ENCODE measurements at places on chromosomes 7 and 10.

DNA sequence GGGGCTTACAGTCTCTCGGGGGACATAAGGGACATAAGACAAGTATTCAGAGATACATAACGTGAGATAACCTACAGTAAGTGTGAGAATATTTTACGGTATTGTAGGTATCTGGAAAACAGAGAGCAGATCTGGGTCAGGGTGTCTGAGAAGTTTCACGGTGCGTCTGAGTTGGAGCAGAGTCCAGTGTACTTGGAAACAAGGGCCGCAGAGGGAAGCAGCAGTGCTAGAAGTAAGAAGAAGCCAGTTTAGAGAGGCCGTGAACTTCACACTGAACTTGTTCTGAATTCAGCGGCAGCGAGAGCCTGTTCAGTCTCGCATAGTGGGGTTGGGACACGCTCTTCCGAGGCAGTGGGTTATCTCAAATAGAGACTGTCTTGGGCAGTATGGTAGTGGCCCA, 85.5 kb downstream of the TAF3 start:
- DNase-seq, result no peak

DNA sequence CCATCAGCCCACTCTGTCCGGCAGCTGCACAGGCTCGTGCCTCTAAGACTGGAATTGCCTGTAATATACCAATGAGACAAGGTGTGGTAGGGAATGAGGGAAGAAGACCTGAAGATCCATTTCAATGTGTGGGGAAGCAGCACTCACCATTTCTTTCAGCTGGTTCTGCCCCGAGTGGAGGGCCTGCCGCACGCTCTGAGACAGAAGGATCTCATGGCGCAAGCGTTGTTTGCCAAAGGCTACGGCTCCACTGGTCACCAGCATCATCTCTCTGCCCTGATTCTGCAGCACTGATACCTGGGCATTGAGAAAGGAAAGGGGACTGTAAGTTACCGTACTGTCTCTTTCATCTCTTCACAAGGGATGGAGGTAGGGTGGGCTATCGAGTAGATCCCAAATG, 19.4 kb downstream of the ALDH18A1 start:
- no peak for DNase-seq

- DNase-seq, result peak; percentile 56
Observed at GRCh38 chr7:129779602-129780256, 168.2 kb downstream of the NRF1 start.

DNA sequence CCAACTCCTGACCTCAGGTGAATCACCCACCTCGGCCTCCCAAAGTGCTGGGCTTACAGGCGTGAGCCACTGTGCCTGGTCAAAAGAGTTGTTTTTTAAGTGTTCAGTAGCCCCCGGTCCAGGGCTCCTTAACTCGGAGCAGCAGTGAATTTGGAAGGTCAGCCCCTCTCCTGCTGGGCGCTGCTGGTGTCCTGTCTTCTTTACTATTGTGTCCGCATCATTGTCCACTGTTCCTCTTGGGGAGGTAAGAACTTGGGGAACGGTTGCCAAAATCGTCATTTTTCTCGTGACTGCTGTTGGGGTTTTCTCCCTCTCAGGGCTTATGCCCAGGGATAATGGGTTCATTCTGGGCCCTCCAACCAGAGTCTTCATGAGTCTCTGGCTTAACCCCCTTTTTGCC, 46.7 kb downstream of the CAMK1D start:
- no peak for DNase-seq

- no peak for DNase-seq
Observed at GRCh38 chr7:16712916-16713315, 40.6 kb upstream of the TSPAN13 start.

- DNase-seq, result no peak
Observed at GRCh38 chr7:135481598-135481979, 28.3 kb downstream of the CNOT4 start.

- DNase-seq, result no peak
Observed at GRCh38 chr7:73314271-73314670, 5.6 kb upstream of the NSUN5 start.

DNA sequence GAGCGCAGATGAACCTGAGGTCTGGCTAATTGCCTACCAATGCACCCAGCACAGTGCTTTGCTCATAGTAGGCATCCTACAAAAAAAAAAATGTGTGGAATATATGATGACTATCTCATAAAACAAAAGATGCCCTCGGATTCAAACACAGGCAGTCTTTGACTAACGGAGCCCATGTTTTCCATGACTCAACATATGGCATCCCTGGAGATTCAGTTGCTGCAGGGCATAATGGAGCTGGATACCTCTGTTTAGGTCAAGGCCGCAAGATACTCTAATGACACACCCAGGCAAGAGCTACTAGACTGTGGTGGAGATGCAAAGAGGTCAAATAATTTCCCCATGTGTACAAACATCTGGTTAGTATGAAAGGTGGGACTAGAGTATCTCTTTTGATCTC, 16.3 kb downstream of the CUBN start:
- no peak for DNase-seq

DNA sequence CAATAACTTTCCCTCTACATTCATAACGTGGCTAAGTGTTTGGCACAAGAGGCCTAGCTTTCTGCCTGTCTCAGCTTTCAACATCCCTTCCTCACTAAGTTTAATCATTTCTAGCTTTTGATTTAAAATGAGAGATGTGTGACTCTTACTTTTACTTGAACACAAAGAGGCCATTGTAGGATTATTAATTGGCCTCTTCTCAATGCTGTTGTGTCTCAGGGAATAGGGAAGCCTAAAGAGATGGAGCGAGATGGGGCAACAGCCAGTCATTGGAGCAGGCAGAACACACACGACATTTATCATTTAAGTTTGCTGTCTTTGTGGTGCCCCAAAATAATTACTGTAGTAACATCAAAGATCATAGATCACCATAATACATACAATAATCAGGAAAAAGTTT, 167.1 kb upstream of the TRIM24 start:
- DNase-seq, result no peak

DNA sequence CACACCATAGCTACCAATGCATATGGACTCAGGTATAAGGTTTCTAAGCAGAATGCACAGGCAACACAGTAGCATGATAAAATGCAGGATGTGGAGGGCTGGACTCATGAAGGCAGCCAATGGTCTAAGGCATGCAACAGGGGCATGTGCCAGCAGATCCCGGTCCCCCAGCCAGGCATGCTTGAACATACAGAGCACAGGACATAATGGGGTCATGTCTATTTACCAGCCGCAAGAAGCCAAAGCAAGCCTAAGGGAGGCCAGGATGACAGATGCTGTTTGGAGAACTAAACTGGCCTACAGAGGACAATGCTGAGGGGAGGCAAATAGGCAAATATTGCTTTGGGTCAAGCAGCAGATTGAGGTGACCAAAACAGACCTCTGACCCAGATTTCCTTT, 60.0 kb upstream of the PDLIM1 start:
- no peak for DNase-seq

GRCh38 chr10:116720668-116721546, 21.5 kb downstream of the HSPA12A start:
- DNase-seq, result no peak

GRCh38 chr10:127418536-127419168, 130.5 kb upstream of the NPS start:
- no peak for DNase-seq
